ENCODE measurements at places on chromosomes 7 and 10.

GRCh38 chr7:114540291-114540690 lies 125.7 kb downstream of the FOXP2 start:
- DNase-seq = no peak

DNA sequence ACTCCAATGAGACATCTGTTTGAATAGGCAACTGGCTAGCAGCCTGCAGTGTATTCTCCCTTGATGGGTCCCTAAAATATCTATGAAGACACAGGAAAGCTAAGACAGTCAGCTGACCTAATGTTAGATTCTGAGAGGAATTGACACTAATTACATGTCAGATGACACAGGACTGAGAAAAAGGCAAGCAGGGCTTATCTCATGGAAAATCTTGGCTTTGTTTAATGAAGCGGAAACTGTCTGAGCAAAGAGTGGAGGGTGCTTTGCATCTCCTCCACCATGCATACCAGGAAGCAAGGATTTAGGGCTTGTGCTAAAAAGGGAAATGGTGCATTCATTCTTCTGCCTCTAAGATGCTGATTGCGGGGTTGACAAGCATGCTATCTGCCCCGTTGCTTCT lies 135.5 kb upstream of the GLI3 start:
- DNase-seq = no peak

- no peak for DNase-seq
Observed at GRCh38 chr10:95840681-95841080, 67.1 kb upstream of the CC2D2B start.

- no peak for DNase-seq
Observed at GRCh38 chr10:84613336-84614021, 285.1 kb downstream of the CCSER2 start.

- no peak for DNase-seq
Observed at GRCh38 chr7:1663223-1663622, 6.9 kb upstream of the ELFN1 start.

DNA sequence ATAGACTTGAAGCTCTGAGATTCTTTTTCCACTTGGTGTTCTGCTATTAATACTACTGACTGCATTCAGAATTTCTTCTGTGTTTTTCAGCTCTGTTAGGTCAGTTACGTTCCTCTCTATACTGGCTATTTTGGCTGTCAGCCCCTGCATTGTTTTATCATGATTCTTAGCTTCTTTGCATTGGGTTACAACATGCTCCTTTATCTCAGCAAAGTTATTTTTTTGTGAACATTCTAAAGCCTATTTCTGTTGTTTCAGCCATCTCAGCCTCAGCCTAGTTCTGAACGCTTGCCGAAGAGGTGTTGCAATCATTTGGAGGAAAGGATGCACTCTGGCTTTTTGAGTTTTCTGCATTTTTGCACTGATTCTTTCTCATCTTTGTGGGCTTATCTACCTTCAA lies 201.5 kb upstream of the GNAI1 start:
- DNase-seq = no peak

DNA sequence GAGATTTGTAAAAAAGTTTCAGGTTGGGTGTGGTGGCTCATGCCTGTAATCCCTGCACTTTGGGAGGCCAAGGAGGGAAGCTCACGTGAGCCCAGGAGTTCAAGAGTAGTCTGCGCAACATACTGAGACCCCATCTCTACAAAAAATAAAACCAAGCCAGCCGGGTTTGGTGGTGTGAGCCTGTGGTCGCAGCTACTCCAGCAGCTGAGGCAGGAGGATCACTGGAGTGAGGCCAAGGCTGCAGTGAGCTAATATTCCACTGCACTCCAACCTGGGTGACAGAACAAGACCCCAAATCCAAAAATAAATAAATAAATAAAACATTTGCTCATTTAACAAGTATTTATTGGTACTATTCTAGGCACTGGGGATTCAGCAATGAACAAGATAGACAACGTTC lies 1.5 kb upstream of the CHCHD1 start:
- DNase-seq = no peak

DNA sequence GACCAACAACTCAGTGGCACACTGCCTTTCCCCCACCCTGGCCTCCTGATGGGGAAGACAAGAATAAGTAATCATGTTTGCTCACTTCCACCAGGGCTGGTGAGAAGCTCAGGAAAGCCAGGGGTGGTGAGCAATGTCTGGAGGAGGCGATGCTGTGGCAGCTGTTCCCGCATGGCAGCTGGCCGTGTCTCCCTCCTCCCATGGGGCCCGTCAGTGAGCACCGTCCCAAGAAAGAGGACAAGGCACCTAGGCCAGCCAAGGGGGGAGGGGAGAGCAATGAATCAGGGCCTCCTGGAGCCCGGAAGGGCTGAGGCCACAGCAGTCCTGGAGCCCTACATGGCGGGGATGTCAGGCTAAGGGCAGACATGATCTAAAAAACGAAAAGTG lies 69.2 kb upstream of the INSIG1 start:
- DNase-seq = no peak

DNA sequence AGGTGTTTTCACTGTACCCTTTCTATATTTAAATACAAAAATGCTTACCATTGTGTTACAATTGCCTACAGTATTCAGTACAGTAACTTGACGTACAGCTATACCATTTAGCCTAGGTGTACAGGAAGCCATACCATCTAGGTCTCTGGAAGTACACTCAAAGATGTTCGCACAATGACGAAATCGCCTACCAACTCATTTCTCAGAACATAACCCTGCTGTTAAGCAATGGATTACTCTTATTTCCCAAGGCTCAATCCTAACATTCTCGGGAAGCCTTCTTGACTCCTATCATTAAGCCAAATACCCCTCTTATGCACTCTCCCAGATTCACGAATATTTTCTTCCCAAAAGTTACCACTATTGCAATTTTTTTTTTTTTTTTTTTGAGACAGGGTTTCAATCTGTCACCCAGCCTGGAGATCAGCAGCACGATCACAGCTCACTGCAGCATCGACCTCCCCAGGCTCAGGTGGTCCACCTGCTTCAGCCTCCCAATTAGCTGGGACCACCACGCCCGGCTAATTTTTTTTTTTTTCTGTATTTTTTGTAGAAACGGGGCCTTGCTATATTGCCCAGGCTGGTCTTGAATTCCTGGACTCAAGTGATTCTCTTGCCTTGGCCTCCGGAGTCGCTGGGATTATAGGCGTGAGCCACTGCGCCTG lies 1.5 kb downstream of the CWF19L1 start:
- no peak for DNase-seq

- DNase-seq = no peak
Observed at GRCh38 chr10:103490986-103491314, 2.6 kb upstream of the NEURL1 start.

DNA sequence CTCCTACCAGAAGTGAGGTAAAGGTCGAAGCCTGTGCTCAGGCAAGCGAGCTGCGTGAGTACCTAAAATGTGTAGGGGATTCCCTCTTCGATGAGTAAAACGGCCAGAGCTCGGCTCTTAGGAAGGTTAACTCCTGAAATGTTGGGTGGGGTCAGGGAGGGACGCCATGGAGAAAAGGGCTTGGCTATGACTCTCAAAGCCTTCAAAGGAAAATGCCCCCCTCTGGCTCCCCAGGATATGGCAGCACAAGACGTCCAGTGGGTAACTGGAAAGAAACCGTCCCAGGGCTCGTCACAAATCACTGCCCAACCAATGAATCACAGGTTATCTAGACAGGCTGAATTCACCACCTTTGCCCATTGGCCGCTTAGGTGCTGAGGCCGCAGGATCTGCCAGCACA lies 58.0 kb downstream of the CALML3 start:
- no peak for DNase-seq

- no peak for DNase-seq
Observed at GRCh38 chr7:43674559-43675436, 54.5 kb downstream of the COA1 start.

- DNase-seq = no peak
Observed at GRCh38 chr7:39304668-39305405, 261.4 kb upstream of the YAE1 start.

GRCh38 chr7:34991938-34992840 lies 45.1 kb downstream of the DPY19L1 start:
- no peak for DNase-seq

DNA sequence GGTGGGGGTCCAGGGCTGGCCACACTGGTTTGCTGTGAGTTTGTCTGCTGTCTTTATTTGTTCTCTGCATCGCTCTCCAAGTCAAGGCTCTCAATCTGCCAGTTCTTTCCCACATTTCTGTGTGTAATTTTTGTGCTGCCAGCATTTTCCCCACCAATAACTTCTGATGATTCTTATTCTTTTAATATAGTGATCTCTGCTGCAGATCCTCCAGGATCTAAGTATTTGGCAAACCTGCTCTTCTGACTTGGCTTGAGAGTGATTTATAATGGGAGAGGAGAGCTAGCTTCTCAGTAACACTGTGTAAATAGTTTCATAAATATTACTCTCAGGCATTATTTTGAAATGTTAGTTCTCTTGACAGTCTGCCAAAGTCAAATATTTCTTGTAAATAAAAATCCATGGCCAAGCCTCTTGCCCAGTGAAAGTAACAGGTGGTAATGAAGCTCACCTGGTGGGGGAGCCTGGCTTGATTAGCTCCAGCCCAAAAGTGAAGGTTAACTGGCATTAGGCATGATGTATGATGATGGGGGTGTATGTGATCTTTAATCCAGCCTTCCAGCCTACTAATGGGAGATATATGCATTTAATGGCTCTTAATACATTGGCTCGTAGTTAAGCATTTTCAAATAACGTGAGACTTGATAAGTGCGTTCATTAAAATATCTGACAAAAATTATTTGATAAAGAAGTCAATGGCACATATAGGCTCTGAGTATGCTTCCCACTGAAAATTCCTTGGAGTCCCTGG lies 1055.9 kb downstream of the KCNMA1 start:
- no peak for DNase-seq

DNA sequence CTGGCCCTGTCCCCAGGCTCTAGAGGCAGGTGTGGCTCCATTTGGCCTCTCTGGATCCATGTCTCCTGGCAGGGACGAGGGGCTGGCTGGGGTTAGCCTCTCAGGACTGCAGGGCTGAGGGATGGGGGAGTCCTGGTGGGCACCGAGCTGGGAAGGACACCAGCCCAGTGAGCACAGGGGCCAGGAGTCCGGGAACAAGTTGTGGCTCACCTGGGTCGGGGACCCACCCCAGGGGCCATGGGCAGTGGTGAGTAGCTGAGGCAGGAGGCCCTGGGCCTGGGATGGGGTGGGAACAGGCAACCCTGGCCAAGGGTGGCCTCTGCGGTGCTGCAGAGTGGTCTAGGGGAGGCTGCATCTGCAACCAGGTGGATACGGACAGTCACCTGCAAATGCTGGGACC lies 24.1 kb downstream of the ANTXRL start:
- DNase-seq = no peak

DNA sequence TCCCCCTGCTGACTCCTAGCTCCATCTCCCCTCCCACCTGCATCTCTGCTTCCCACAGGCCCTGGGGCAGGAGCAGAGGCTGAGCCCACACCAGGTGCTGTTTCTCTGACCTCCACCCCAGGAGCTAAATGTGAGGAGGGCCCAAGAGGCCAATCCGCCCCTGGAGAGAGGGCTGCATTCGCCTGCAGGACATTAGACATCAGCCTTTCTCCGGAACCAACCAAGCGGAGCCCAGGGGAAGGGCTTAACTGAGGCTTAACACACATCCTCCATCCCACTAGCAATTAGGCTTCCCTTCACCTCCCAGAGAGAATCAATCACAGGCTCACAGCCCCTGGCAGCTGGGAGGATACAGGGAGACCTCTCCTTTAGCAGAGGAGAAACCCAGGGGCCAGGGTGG lies 50.5 kb downstream of the SH3PXD2A start:
- DNase-seq = no peak

GRCh38 chr10:24561453-24561852 lies 162.2 kb downstream of the ARHGAP21 start:
- no peak for DNase-seq

- DNase-seq = peak; percentile 27
Observed at GRCh38 chr7:37732253-37732652, 48.7 kb downstream of the GPR141 start.

GRCh38 chr7:131372554-131372953 lies 44.9 kb downstream of the MKLN1 start:
- DNase-seq = no peak

DNA sequence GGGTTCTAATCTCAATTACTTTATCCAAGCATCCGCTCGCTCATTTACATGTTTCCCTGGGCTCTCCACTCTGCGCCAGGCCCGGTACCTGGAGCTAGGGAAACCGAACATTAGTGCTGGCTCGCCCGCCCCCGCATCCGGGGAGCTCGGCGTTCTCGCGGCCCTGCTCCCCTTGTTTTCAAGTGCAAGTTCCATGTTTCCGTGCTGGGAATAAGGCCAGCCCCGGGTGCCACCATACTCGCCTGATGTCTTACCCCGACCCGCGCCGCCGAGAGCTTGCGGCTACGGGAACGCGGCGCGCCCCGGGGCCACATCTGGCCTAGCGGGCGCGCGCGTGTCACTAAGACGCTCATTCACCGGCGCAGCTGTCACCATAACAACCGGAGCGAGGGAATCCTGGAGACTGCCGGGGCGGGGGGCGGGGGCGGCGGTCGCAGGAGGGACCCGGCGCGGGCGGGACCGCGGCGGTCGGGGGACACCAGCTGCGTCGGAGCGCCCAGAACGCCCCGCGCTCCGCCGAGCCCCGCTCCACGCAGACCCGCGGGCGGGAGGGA lies at the start of gene NEURL1:
Gene NEURL1, plus strand, starts transcription at position 344 of the 554 bp plus-strand sequence. CDS start 683 bp downstream, outside the sequence.
- DNase-seq = no peak
